Renal cortical epithelial cell (primary cell): ENCODE measurements at places on chromosomes 3 and 15. TPM values are rescaled to one million over a fixed set of nuclear protein-coding genes. Genes with fewer than 3 reads are reported as not detected.

Gene CALML4
- 1.3 and 1.6 TPM in 2 replicates for total RNA-seq

Gene ATP13A4
- 0.15 TPM in 1 of 2 replicates, not detected in the other for total RNA-seq

Gene GOLGA8M
- 0.89 TPM in 1 of 2 replicates, not detected in the other for total RNA-seq

Gene MITF
- 46.7 and 109 TPM in 2 replicates for total RNA-seq

Gene CX3CR1
- total RNA-seq: 0.17 TPM in 1 of 2 replicates, not detected in the other

DNA sequence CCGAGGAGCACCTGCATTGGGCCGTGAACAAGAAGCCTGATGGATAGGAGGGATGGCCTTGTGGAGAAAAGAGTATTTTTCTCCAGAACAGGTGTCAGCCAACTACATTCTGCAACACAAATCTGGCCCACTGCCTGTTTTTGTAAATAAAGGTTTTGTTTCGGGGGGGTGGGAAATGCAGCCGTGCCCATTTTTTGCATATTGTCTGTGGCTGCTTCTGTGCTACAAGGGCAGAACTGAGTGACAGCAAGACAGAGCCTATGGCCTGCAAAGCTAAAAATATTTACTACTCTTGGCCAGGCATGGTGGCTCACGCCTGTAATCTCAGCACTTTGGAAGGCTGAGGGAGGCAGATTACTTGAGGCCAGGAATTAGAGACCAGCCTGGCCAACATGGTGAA is 95.9 kb upstream of the AKAP13 start:
- no peak for DNase-seq

DNA sequence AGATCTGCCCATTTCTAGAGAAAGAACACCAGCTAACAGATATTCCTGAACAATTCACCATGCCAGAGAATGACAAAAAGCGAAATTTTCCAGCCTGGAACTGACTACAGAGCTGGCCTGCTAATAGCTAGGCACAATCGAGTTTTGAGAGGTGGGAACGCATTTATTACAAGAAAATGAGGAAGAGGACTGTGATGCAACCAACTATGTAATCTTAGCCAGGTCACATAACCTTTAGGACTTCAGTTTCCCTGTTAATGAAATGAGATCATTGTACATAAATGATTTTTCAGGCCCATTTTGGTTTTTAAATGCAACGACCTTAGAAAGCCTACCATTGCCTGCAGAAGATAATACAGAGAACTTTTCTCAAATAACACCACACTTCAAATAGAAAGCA is 72.1 kb upstream of the SETMAR start:
- no peak for DNase-seq

GRCh38 chr3:8996216-8996615 is 32.9 kb upstream of the RAD18 start:
- no peak for DNase-seq

DNA sequence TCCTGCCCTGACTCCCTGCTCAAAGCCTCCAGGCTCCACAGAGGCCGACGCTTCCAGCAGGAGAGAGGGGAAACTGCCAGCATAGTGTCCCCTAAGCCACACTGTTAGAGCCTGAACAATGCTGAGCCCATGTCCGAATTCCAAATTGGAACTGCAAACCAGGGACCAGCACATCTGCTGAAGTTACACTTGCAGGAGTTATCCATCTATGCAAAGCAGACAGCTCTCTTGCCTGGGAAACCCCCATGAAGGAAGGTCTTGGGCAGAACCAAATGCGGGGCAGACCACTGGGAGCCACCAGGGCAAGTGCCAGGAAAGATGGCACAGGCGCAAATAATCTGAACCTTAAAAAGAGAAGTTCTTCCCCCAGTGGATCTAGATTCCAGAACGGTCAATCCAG is 625 bp downstream of the LRRC15 start:
- DNase-seq: no peak

DNA sequence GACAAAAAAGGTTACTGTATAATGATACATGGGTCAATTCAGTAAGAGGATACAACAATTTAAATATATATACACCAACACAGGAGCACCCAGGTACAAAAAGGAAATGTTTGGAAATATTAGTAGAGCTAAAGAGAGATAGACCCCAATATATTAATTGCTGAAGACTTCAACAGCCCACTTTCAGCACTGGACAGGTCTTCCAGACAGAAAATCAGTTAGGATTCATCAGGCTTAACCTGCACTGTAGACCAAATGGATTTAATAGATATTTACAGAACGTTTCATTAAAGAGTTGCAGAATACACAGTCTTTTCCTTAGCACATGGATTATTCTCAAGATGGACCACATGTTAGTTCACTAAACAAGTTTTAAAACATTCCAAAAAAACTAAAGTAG is 845.9 kb upstream of the GBE1 start:
- DNase-seq: no peak

GRCh38 chr3:126113733-126114442 is 30.0 kb upstream of the SLC41A3 start:
- DNase-seq: no peak

DNA sequence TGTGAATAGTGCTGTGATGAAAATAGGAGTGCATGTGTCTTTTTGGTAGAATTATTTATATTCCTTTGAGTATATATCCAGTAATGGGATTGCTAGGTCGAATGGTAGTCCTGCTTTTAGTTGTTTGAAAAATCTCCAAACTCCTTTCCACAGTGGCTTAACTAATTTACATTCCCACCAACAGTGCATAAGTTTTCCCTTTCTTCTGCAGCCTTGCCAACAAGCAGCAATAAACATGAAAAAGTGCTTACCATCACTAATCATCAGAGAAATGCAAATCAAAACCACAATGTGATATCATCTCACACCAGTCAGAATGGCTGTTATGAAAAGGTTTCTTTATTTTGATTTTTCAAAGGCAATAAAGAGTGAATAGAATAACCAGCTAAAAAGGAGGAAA is 1105.9 kb downstream of the NAALADL2 start:
- no peak for DNase-seq

GRCh38 chr15:80989081-80989517 is 520 bp downstream of the MESD start:
- DNase-seq: peak; percentile 52

DNA sequence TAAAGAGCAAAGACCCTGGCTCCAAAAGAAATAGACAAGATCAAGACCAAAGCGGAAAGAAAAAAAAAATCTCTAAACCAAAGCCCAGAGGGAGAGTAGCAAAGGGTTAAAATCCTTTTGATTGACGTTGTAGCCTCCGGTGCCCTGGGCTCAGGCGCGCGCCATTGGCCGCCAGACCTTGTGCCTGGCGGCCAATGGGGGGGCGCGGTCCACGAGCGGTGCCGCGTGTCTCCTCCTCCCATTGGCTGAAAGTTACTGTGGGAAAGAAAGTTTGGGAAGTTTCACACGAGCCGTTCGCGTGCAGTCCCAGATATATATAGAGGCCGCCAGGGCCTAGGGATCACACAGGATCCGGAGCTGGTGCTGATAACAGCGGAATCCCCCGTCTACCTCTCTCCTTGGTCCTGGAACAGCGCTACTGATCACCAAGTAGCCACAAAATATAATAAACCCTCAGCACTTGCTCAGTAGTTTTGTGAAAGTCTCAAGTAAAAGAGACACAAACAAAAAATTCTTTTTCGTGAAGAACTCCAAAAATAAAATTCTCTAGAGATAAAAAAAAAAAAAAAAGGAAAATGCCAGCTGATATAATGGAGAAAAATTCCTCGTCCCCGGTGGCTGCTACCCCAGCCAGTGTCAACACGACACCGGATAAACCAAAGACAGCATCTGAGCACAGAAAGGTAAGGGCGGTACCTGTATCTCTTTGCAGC is at the start of gene HES1:
Gene HES1, plus strand, starts transcription at position 343 of the 713 bp plus-strand sequence. Its CDS starts 233 bp downstream, at position 576.
- peak; percentile 93 for DNase-seq

GRCh38 chr3:146747928-146748327 is 142.8 kb upstream of the PLSCR5 start:
- DNase-seq: no peak

DNA sequence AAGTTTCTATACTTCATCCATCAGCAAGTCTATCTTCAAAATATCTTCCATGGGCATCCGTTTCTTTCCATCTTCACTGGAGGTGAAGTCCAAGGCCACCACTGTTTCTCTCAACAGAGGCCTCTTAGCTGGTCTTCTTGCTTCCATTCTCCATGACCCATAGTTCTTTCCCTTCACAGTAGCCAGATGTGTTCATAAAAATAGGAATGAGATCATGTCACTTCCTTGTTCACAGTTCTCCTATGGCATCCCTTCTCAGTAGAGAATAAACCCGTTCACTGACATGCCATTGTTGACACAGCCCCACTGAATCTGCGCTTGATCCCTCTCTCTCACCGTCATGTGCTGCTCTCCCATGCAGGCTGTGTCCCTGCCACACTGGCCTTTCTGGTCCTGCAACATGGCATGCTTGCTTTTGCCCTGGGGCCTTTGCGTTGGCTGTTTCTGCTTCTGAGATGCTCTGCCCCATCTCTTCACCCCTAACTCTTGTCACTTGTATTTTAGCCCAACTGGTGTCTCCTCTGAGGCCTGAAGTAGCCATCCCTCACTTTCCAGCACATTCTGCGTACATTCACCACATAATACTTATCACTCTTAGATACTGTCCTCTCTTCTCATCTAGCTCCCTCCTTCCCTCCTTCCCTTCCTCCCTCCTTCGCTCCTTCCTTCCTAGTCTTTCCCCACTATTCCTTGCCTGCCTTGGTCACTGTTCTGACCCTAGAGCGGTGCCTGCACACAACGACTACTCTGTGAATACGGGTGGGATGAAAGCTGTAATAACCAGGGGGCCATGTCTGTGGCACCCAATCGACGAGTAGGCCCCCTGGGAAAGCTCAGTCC is 42.0 kb downstream of the STARD5 start:
- DNase-seq: no peak
